ENCODE measurements at places on chromosomes 6 and 20.

DNA sequence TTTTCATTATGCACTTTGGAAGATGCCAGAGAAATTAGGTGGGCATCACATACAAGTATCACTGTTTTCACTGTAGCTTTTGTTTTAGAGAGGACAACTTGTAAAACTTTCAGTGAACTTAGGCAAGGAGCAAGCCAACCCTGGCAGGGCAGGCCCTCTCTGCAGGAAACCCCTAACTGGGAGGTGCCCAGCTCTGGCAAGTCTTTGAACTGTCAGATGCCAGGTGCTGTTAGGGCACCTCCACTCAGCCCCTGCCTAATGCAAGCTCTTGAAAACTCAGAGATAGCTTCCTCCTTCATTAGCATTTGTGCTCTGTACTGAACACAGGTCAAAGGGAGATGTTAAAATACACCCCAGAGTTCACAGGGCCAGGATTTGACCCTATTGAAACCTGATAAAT lies 774.2 kb upstream of the FLRT3 start:
- no peak for DNase-seq

- no peak for DNase-seq
Observed at GRCh38 chr6:43740961-43741764, 28.8 kb upstream of the VEGFA start.

DNA sequence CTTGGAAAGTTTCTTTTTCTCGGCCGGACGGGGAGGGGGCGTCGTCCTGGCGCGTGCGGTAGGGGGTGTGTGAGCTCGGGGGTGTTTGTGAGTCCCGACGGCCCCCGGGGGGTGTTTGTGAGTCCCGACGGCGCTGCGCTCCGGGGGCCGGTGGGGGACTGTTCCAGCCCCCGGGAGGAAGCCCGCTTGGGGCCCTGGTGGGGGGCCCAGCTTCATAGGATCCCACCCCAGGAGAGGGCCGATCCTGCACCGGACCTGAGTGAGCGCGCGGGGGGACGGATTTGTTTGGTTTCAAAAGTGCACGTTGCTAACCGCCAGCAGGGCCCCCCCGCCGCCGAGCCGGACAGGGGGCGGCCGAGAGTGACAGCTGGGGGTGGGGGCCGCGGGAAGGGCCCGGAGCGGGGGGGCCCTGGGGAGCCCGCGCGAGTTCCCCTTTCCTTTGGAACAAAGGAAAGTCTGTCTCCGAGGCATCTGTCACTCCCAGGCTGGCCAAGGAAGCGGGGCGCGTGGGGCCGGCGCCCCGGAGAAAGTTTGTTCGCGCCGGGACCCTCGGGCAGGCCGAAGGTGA lies 485 bp downstream of the TGIF2 start:
- no peak for DNase-seq

GRCh38 chr6:156348424-156348823 lies 428.8 kb upstream of the ARID1B start:
- DNase-seq = no peak

- no peak for DNase-seq
Observed at GRCh38 chr6:157849288-157850017, 26.4 kb downstream of the SNX9 start.

GRCh38 chr20:52652271-52652670 lies 319.9 kb upstream of the TSHZ2 start:
- no peak for DNase-seq

- DNase-seq = no peak
Observed at GRCh38 chr6:114586298-114586697, 243.5 kb upstream of the HS3ST5 start.

GRCh38 chr6:77324866-77325265 lies 138.4 kb downstream of the HTR1B start:
- DNase-seq = no peak

- DNase-seq = no peak
Observed at GRCh38 chr6:134658596-134658995, 291.3 kb downstream of the ALDH8A1 start.

- DNase-seq = no peak
Observed at GRCh38 chr20:8757146-8757545, 311.7 kb upstream of the PLCB4 start.

- DNase-seq = no peak
Observed at GRCh38 chr6:87762116-87762515, 60.1 kb upstream of the AKIRIN2 start.

GRCh38 chr6:87105823-87106222 lies 10.9 kb upstream of the CGA start:
- DNase-seq = no peak

- no peak for DNase-seq
Observed at GRCh38 chr20:37531856-37532255, 4.2 kb upstream of the BLCAP start.

- no peak for DNase-seq
Observed at GRCh38 chr6:167789358-167789757, 37.4 kb upstream of the AFDN start.

- DNase-seq = no peak
Observed at GRCh38 chr20:50029697-50030461, 47.1 kb downstream of the SNAI1 start.

GRCh38 chr6:8335381-8335780 lies 100.0 kb downstream of the SLC35B3 start:
- DNase-seq = no peak

GRCh38 chr6:135084001-135084915 lies 29.6 kb upstream of the HBS1L start:
- no peak for DNase-seq

DNA sequence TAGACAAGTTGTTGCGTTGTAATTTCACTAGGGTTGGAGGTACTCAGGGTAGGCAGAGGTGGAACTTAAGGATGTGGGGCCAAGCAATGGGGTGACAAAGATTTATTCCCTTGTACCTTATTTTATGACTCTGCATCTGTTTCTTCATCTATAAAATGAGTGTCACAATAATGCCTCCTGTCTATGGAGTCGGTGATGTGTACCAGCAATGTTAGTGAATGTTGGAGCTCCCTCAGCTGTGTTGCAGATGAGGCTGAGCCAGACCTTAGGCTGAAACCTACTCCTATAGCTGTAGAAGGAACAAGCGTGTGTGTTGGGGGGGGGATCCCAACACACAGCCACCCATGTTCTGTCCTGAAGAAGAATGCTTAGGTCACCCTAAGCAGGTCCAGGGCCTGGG lies 4.5 kb downstream of the UBE2C start:
- no peak for DNase-seq

DNA sequence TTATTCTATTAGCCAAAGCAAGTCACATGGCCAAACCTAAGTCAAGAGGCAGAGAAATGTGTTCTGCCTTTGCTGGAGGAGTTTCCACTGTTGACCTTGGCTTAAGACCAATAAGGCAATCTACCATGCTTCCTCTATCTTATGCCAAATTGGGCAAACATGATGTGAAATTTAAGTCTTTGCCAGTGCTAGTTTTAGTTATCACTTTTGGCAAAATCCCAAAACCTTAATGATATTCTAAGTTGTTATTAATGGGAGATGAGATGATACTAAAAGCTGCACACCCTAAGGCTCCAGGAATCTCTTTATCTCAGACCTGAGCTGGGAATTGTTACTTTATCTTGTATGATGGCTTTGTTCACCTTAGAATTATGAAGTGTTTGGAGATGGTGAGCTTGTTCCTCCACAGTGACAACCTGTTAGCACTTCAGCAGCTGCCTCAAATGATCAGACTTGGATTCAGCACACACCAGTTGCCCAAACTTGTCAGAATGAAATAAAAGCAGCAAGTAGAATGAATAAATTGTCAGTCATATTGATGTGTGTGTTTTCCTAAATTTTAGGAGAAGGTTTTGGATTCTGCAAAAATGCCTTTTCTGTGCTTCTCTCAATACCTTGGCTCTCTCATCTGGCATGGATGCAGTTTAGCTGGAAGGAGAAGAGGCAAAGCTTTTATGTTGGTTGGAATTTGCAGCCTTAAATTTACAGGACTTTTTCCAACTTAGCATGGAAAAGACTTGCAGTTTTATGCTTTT lies 49.3 kb downstream of the RIN2 start:
- no peak for DNase-seq

DNA sequence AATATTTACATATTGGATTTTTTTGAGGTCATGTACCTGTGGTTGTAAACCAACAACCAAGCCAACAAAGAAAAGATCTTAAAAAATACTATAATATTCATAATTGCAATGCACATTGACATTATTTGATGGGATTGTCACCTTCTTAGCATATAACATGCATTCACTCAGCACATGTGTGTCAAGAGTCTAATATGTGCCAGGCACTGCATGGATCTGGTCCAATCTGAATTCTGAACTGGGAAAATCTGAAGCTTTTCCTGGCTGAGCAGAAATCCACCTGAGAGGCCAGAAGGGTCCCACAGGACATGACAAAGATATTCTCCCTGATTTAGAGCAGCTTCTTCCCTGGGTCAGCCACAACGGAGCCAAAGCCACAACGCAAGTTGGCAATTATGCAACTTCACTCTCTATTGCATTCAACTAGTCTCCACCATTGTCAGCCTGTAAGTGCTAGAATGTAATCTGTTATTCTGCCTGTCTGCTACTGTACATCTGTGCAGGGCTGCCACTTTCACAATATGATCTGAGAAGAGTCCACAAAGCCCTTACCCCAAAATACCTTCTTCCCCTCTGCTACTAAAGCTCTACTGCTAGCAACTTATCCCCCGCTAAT lies 17.0 kb upstream of the DDO start:
- DNase-seq = no peak

GRCh38 chr6:105170059-105170458 lies 9.8 kb downstream of the POPDC3 start:
- no peak for DNase-seq

- DNase-seq = no peak
Observed at GRCh38 chr20:38147163-38147562, 17.9 kb downstream of the TGM2 start.

DNA sequence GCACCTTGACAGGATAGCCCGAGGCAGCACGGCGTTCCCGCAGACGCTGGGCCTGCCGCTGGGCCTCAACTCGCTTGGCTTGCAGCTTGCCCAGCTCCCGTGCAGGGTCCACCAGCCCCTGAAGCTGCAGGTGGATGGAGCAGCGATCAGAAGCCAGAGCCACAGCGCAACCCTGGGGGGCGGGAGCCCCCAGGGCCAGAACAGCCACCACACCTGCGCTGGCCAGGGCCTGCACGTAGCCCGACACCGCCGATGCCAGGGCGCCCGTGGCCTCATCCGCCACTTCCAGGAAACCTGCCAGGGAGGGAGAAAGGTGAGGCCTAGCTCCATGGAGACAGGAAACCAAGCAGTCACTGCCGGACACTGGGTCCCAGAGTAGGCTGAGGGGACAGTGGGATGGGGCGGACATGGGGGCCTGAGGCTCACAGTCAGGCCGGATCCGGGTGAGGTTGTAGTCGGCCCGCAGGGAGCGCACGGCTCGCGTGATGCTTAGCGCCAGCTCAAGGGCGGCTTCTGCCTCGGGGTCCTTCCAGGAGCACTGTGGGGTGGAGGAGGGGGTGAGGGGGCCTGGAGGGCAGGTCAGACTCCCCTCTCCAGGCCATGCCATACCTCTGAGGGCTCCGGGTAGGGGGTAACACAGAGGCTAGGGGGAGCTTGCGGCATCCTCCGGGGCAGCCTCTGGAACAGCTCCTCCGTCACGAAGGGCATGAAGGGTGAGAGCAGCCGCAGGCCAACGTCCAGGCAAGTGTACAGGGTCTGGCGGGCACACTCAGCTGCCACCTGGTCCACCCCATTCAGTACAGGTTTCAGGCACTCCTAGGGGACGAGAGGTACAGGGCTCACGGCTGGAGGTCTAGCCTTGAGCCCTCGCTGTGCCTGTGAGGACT lies 2.1 kb upstream of the VWA7 start:
- DNase-seq = no peak

- no peak for DNase-seq
Observed at GRCh38 chr6:157763129-157763903, 59.7 kb upstream of the SNX9 start.

DNA sequence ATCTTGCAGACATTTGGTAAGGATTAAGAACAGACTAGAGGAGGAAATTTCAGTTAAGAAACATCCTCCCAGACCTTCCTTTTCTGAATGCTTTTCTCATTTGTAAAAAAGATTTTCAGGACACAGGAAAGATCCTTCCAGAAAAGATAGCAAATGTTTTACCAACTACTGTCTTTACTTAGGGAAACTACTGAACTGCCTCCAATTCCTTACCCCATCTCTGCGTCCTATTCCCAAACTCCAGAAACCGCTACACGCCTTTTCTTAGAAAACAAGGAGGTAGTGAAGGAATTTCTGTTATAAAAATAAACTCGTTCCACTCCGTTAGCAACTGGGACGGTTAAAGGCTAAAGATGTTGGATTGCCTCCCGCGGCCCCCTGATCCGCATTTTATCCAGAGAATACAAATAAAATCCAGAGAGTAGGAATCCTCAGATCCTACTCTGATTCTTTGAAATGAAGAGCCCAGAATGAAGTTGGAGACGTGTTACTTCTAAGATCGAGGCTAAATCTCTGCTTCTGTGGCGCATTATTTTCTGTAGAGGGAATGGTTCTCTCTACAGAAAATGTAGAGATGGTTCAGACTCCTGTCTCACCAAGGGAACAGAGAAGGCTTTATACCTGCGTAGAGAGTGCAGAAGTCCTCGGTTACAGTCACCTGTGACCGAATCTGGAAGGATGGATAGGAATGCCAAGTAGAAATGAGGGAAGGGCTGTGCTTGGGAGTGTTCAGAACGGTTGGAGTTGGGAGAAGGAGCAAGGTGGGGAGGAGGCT lies 133.0 kb downstream of the GPX5 start:
- DNase-seq = no peak

DNA sequence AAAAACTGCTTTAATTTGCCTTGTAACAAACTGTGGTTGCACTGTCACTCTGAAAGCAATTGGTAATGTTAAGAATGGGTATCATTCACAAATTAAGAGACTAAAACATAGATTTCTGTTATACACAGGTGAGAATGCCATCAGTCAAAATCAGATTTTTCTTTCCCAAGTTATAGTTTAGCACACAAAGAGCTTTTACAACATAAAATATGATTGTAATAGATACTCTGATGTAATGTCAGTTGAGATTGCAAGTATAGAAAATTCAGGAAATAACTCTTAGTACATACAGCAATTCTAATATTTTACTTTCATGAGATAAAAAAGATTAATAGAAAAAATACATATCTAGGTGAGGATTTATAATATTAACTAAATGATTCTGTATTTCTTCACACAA lies 2.3 kb upstream of the ME1 start:
- DNase-seq = no peak

DNA sequence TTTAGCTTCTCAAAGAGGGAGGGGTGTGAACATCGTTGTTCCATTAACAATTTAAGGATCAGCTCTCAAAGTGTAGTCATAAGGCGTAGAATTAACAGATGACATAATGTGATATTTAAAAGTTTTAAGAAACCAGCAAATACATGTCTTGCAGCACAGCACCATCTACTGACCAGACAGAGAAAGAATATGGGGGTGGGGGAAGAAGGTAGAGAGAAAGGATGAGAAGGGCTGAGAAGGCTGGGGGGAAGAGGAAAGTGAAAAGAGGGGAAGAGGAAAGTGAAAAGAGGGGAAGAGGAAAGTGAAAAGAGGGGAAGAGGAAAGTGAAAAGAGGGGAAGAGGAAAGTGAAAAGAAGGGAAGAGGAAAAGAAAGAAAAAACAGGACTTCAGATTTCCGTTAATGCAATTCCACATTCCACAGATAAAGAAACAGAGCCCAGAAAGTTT lies 80.9 kb downstream of the HAO1 start:
- peak; percentile 4 for DNase-seq

- no peak for DNase-seq
Observed at GRCh38 chr6:120938876-120939472, 395.3 kb downstream of the TBC1D32 start.

- no peak for DNase-seq
Observed at GRCh38 chr6:162068340-162068739, 659.2 kb downstream of the PRKN start.

- DNase-seq = no peak
Observed at GRCh38 chr20:1446536-1446935, 20.1 kb downstream of the NSFL1C start.
